ENCODE measurements at places on chromosomes 2 and 18. TPM values are rescaled to one million over a fixed set of nuclear protein-coding genes. Genes with fewer than 3 reads are reported as not detected.

Gene MRPL53
- total RNA-seq = 81.3 TPM

Gene ZNF532
- 54.0 TPM for total RNA-seq

GRCh38 chr2:65710779-65711295 lies 278.4 kb upstream of the SPRED2 start:
- H3K4me3 ChIP-seq = no peak overlapping the region
- no peaks in the 10 kb centered on the region for H3K27me3 ChIP-seq
- no peak overlapping the region for H3K27ac ChIP-seq

DNA sequence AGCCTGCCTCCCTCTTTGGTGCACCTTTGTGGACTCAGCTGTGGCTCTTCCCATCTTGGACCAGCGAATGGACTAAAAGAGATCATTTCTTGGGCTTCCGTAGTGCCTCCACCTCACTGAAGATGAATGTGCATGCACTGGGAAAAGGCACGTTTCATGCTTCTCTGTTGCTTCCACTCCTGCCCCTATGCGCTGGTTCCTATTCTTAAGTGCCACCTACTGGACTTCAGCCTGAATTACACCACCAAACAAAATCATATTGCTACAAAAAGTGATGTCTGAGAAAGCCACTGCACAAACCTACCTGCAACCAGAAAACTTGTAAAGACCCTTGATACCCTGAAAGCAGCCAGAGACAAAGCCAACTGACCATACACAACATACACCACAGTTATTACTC lies 695.6 kb downstream of the TSN start:
- no peaks in the 10 kb centered on the region for H3K36me3 ChIP-seq
- no peak for DNase-seq
- no peaks in the 10 kb centered on the region for H3K27me3 ChIP-seq
- no peaks in the 10 kb centered on the region for H3K4me1 ChIP-seq
- H3K4me3 ChIP-seq = no peak overlapping the region

GRCh38 chr2:174635776-174636404 lies 38.3 kb upstream of the WIPF1 start:
- H3K27ac ChIP-seq = no peak overlapping the region
- peaks cover 23% of the 10 kb centered on the region for H3K4me1 ChIP-seq
- DNase-seq = no peak
- no peaks in the 10 kb centered on the region for H3K36me3 ChIP-seq
- no peaks in the 10 kb centered on the region for H3K27me3 ChIP-seq
